GM12878 (cell line): ENCODE measurements at places on chromosomes 3 and 15. TPM values are rescaled to one million over a fixed set of nuclear protein-coding genes. Genes with fewer than 3 reads are reported as not detected.

Gene HDGFL3
- 29.8 and 34.3 TPM in 2 replicates for total RNA-seq

Gene SERPINI1
- 1.2 and 1.7 TPM in 2 replicates for total RNA-seq

DNA sequence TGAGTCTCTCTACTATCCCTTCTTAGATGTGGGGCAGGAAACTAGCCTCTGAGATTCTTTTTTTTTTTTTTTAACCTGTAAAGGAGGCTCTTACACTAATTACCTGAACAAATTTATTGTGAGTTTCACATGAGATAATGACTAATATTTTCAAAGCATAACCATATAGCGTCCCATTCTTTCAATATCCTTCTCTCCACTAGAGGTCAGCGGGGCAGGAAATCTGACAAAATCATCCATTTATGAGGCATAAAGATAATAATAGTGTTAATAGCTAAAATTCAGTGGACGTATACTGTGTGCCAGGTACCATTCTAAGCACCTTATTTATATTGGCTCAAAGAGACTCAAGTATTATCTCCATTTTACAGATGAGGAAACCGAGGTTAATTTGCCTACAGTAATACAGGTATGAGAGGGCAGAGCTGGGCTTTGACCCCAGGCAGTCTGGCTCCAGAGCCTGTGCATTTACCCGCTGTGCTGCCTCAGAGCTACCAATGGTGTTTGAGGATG, 16.3 kb upstream of the SMAD6 start:
- H3K36me3 ChIP-seq = no peaks in the 10 kb centered on the region
- no peaks in the 10 kb centered on the region for H3K4me1 ChIP-seq
- H3K4me3 ChIP-seq = no peak overlapping the region
- no peak for DNase-seq

DNA sequence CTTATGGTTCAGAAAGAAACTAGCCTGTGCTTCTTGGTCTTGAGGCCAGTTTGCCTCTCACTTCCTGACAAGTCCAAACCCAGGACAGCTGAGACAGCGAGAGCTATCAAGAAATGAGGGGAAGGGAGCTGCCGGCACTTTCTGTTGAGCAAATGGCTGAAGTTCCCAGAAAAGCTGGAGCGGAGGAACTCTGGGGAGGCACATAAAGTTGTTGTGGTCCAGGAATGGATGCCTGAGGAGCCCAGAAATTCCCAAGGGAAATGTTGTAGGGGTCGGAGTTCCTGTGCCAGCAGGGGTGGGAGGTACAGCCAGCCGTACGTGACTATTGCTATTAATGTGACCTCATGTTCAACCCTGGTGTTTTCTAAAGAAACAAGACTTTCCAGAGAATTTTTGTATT, 98.8 kb upstream of the TNFAIP8L3 start:
- no peak for DNase-seq
- H3K27me3 ChIP-seq = no peaks in the 10 kb centered on the region
- no peaks in the 10 kb centered on the region for H3K36me3 ChIP-seq
- no peak overlapping the region for H3K4me3 ChIP-seq
- H3K27ac ChIP-seq = no peak overlapping the region

- DNase-seq = no peak
- no peak overlapping the region for H3K27ac ChIP-seq
- H3K4me3 ChIP-seq = no peak overlapping the region
- H3K4me1 ChIP-seq = peaks cover 15% of the 10 kb centered on the region; the same call in 1 of the 2 replicates
- H3K36me3 ChIP-seq = no peaks in the 10 kb centered on the region
Measured at GRCh38 chr3:192825216-192825615, 92.4 kb downstream of the MB21D2 start.

- H3K36me3 ChIP-seq = peaks cover 21% of the 10 kb centered on the region
- no peaks in the 10 kb centered on the region for H3K4me1 ChIP-seq
- no peak overlapping the region for H3K27ac ChIP-seq
- no peak overlapping the region for H3K4me3 ChIP-seq
- no peaks in the 10 kb centered on the region for H3K27me3 ChIP-seq
Measured at GRCh38 chr3:154275965-154276364, 48.3 kb downstream of the DHX36 start.

- peak overlapping the region; percentile 2; the same call in 1 of the 2 replicates for H3K27ac ChIP-seq
- H3K4me1 ChIP-seq = peaks cover 44% of the 10 kb centered on the region
- no peaks in the 10 kb centered on the region for H3K27me3 ChIP-seq
- peak; percentile 90 for DNase-seq
Measured at GRCh38 chr3:183044547-183045229, 54.6 kb downstream of the MCCC1 start.
